Fibroblast of the aortic adventitia (primary cell): ENCODE measurements at places on chromosomes 6 and 20. TPM values are rescaled to one million over a fixed set of nuclear protein-coding genes. Genes with fewer than 3 reads are reported as not detected.

AVP gene
- total RNA-seq, result not detected in 2 replicates

TNXB gene
- total RNA-seq, result 54.0 and 315 TPM in 2 replicates

MAPK13 gene
- total RNA-seq, result 2.3 and 15.6 TPM in 2 replicates

NAPB gene
- total RNA-seq, result 7.4 and 13.6 TPM in 2 replicates

SMLR1 gene
- not detected in 2 replicates for total RNA-seq

RFX6 gene
- not detected in 2 replicates for total RNA-seq

GRCh38 chr6:26187981-26188635 is 100.9 kb downstream of the HFE start:
- peak; percentile 46 for DNase-seq

- no peak for DNase-seq
These were observed 265.1 kb downstream of the PREX1 start for GRCh38 chr20:48562586-48563116.

DNA sequence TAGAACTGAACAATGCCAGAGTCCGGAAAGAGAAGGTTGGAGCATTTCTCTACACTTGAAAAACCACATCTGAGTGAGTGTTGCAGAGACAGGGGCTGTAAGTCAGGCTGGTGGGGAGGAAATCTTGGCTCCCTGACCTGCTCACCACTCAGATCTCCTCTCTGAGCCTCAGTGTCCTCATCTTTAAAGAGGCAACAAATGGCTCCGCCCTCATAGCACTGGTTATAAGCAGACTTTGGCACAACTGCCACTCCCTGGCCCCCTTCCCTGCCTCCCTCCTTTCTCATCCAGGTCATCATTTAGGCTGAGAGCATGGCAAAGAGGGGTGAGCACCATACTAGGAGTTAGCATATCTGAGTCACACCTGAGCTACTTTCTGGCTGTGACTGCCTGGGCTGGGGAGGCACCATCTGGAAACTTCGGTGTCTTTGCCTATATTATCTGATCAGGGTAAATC is 10.6 kb downstream of the SIRPG start:
- no peak for DNase-seq

- no peak for DNase-seq
These were observed 64.3 kb downstream of the CDH4 start for GRCh38 chr20:61316346-61316745.

DNA sequence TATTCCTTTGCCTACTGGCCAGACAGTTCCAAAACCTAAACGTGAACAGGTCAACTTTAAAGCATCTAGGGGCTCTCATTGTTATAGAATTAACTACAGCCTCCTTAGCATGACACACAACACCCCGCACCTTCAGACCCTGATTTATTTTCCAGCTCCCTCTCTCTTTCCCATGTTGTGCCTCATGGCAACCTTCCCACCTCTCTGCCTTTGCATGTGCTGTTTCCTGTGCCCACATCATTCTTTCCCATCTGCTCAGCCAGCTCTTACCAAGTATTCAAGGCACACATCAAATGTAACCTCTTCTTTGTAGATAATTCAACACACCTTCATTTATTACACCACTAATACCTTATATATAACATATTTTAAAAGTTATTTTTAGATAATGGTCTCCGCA is 291.0 kb downstream of the COL12A1 start:
- DNase-seq, result no peak

DNA sequence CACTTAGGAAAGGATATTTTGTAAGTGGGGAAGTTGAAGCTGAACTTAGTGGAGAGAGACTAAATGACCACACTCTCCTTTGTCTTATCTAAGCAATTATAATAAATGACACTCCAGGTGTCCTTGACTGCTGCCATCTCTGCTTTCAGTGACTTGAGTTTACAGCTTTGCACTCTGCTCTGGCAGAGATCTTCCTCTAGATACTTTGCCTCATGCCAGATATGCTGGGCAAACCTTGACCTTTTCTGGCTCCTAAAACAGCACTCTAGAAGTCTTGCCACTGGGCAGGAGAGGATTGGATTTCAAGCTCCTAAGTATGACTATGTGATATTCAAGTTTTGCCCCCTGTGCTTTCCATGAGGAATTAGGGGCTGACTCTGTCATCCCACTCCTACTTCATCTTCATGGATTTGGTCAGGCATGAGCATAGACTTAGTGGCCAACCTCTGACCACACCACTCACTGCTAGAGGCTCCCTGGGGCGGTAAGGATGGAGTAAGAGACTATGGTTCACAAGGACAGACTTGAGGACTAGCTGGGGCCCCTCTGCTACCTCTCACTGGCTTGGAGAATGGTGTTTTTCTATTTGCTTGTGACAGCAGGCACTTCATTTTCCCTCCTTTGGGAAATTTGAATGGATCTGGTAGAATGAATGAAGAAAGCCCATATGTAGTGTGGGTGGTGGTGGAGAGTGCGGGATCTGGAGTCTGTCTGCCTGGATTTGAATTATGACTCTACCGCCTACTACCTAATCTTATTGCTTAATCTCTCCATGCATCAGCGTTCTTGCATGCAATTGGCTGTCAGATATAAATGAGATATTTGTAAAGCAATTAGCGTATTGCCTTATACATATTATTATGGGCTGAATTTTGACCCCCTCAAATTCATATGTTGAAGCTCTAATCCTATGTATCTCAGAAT is 191.4 kb downstream of the REV3L start:
- no peak for DNase-seq

- no peak for DNase-seq
These were observed 136.4 kb upstream of the RREB1 start for GRCh38 chr6:6971369-6971768.

DNA sequence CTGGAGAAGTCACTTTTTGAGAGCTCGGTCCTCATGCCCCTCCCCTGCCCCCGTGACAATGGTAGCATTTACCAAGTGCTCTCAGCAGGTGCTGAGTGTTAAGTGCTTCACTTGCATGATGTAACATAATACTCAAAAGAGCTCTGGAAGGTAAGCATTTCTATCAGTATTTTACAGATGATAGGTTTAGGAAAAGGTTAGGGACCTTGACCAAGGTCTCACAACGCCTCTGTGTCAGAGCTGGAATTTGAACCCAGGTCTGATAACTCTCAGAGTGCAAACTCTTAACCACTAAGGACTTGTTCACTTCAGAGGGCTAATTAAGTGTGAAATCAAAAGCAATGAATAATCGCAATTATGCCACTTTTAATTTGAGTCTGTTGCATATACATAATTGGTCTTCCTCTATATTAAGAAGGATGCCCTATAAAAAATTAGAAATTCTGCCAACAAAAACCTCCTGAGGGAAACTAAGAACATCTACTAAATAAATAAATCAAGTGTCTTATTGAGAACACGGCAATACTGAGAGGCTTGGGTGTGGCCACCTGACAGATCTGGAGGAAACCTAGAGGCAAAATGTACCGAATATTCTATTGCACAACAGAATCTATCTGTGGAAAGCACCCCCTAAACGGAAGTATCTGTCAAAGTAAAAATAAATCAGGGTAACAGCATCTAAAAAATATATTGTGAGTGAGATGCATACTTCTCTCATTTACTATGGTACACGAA is 109.8 kb downstream of the BACH2 start:
- DNase-seq, result no peak

- peak; percentile 92 for DNase-seq
These were observed 20.5 kb downstream of the PTK7 start for GRCh38 chr6:43096451-43097097.

DNA sequence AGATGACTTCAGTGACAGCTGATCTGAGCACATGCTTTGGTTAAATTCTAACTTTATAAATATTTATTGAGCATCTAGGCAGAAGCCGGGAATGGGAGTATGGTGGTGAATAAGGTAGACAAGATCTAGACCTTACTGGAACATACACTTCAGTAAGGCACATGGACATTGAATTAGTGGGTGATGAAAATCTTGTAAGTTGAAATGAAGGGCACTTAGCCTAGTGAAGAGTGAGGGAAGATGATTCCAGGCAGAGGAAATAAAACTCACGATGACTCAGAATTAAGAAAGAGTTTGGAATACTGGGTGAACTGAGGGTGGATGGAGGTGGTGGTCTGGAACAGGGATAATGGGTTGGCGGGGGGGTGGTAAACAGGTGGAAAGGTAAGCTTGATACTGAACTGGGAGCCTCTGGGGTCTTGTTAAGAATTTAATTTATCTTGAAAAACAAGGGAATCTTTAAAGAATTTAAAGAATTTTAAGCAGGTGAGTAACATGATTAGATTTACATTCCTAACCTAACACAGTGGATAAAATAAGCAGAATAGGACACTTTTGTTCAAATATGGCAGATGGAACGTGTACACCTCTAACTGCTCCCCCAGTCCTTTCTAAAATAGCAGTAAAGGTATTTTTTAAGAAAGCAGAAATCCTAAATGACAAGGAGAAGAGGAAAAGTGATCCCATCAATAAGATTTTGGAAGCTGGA is 75.2 kb upstream of the ARHGAP18 start:
- DNase-seq, result peak; percentile 14

DNA sequence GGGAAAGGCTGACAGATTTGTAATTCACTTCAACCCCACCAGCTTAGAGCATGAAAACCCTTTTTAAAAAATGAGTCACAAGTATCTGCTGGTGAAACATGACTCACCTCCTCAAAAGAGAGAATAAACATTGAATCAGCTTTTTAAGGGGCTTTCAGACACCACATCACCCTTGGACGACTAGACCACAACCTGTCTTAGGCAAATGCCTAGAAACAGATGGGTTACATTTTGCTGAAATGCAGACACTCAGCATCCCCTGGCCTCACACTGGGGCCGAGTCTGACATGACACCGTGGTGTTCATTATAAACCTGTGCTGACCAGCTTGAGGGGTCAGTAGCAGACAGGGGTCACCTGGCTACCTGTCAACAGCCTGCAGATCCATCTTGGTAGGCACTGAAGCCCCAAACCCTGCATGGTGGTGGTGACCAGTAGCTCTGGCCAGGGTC is 175.3 kb upstream of the CST7 start:
- peak; percentile 75 for DNase-seq

- DNase-seq, result no peak
These were observed 87.0 kb downstream of the TXNDC5 start for GRCh38 chr6:7823552-7823951.

DNA sequence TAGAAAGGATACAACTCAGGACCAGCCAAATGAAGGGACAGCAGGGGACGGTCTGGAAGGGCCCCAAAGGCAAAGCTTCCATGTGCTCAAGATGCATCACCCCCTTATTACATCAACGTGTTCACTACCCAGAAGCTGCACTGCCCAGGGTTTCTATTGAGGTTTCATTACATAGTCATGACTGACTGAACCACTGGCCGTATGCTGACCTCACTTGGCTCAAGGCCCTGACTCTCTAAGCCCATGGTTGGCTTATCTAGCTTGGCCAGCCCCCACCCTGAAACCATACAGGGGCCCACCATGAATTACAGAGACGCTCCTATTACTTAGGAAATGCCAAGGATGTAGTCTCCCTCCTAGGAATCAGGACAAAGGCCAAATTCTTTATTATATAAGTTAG is 179.4 kb downstream of the FOXC1 start:
- peak; percentile 76 for DNase-seq

DNA sequence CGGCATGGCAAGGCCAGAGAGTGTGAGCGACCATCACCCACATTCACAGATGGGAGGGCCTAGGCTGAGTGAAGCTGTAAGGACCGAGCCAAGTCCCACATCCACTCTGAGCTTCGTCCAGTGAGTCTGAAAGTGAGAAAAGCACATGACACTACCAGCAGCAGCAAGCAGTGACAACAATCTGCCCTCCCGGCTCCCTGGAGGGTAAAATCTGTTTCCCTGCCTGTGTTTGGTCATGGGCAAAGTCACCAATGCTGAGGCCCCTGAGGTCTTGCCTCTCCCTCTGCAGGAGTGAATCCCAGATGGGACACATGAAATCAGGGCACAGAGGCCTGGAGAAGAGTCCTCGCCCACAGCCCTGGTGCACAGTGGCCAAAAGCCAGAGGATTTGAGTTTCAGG is 6.4 kb upstream of the CST7 start:
- no peak for DNase-seq
